ENCODE measurements at places on chromosomes 2 and 18.

GRCh38 chr2:45577441-45577840, 33.6 kb downstream of the SRBD1 start:
- DNase-seq: no peak

GRCh38 chr18:63319383-63320122, at the start of gene BCL2:
Gene BCL2 (minus strand): TSS chr18:63319769.
- peak; percentile 49 for DNase-seq

DNA sequence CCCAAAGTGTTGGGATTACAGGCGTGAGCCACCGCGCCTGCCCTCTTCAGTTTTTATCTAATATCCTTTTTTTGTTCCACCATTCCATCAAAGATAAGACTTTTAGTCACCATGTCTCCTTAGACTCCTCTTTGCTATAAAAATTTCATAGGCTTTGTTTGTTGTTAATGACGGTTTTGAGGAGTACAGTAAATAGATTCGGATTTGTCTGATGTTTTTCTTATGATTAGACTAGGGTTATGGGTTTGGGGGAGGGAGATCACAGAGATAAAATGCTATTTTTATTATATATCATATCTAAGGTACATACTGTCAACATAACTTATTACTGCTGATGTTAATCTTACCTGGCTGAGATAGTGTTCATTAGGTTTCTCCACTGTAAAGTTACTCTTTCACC, 6.2 kb downstream of the IL36B start:
- no peak for DNase-seq

GRCh38 chr2:73822276-73822675, 6.5 kb upstream of the STAMBP start:
- DNase-seq: no peak

GRCh38 chr18:56200381-56200911, 437.9 kb downstream of the TXNL1 start:
- no peak for DNase-seq

GRCh38 chr2:152379089-152379488, 44.1 kb downstream of the FMNL2 start:
- no peak for DNase-seq
